ENCODE measurements at places on chromosomes 12 and 14.
A peak's percentile ranks its signal among the peaks of the same experiment; 100 is the strongest.

GRCh38 chr12:57822392-57823130 is 4.0 kb upstream of the AVIL start:
- DNase-seq: no peak
- peaks cover 84% of the 10 kb centered on the region for H3K36me3 ChIP-seq
- peak overlapping the region; percentile 52 for H3K27ac ChIP-seq
- no peak overlapping the region for H3K4me3 ChIP-seq
- H3K4me1 ChIP-seq: peaks cover 25% of the 10 kb centered on the region

GRCh38 chr14:96095581-96096476 is 56.7 kb downstream of the C14orf132 start:
- H3K27me3 ChIP-seq: no peaks in the 10 kb centered on the region
- H3K36me3 ChIP-seq: no peaks in the 10 kb centered on the region
- no peak overlapping the region for H3K4me3 ChIP-seq
- no peaks in the 10 kb centered on the region for H3K4me1 ChIP-seq

DNA sequence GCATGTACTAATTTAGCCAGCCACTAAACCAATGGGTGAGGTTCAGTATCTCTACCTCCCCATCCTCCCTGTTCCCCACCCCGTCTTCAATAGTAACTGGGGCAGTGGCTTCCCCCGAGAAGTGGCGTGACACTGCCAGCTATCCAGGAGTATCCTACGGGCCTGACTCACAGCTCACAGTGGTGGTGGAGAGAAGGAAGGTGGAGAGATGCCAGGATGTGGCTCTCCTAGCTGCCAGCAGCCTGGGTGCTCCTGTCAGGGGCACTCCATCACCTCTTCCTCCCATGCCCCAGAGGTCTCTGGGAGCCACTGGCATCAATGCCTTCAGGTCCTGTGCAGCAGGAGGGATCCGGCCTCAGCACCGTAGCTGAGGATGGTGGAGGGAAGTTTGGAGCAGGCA is 49.0 kb downstream of the TSPAN11 start:
- H3K4me1 ChIP-seq: peaks cover 7% of the 10 kb centered on the region
- no peak for DNase-seq
- H3K4me3 ChIP-seq: no peak overlapping the region
- no peak overlapping the region for H3K27ac ChIP-seq
- H3K27me3 ChIP-seq: peaks cover 2% of the 10 kb centered on the region

- H3K36me3 ChIP-seq: no peaks in the 10 kb centered on the region
- no peak for DNase-seq
- no peaks in the 10 kb centered on the region for H3K4me1 ChIP-seq
- no peak overlapping the region for H3K4me3 ChIP-seq
Measured at GRCh38 chr12:4168036-4168435, 105.5 kb upstream of the CCND2 start.

GRCh38 chr14:29671034-29671433 is 256.6 kb downstream of the PRKD1 start:
- DNase-seq: no peak
- H3K4me3 ChIP-seq: no peak overlapping the region
- no peak overlapping the region for H3K27ac ChIP-seq
- H3K36me3 ChIP-seq: no peaks in the 10 kb centered on the region
- H3K4me1 ChIP-seq: no peaks in the 10 kb centered on the region

- no peaks in the 10 kb centered on the region for H3K4me1 ChIP-seq
- no peak overlapping the region for H3K4me3 ChIP-seq
- no peak overlapping the region for H3K27ac ChIP-seq
- H3K36me3 ChIP-seq: no peaks in the 10 kb centered on the region
- DNase-seq: no peak
- no peaks in the 10 kb centered on the region for H3K27me3 ChIP-seq
Measured at GRCh38 chr14:37047226-37047625, 125.2 kb downstream of the SLC25A21 start.

GRCh38 chr12:109768901-109769670 is 55.5 kb downstream of the FAM222A start:
- no peak overlapping the region for H3K4me3 ChIP-seq
- H3K27me3 ChIP-seq: no peaks in the 10 kb centered on the region
- H3K27ac ChIP-seq: no peak overlapping the region
- no peaks in the 10 kb centered on the region for H3K36me3 ChIP-seq
- peaks cover 12% of the 10 kb centered on the region for H3K4me1 ChIP-seq
- no peak for DNase-seq

DNA sequence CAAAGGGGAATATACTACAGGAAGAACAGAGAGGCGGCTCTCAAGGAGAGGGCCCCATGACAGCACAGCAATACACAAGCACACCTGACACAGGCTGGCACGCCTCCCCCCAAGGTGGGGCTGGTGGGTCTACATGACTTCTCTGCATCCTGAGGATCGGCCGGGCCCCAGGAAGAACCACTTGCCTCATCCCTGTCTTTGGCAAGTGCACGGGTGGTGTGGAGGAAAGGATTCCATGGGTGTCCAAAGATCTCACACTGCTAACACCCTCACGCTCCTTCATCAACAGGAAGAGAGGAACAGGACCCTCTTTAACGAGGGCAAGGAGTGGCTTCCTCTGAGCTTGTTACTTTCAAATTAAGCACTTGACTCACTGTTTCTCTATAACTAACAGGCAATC is 7.3 kb downstream of the VAMP1 start:
- no peaks in the 10 kb centered on the region for H3K27me3 ChIP-seq
- DNase-seq: no peak

- H3K27me3 ChIP-seq: no peaks in the 10 kb centered on the region
- H3K27ac ChIP-seq: peak overlapping the region; percentile 2
- H3K36me3 ChIP-seq: peaks cover 6% of the 10 kb centered on the region
- peaks cover 40% of the 10 kb centered on the region for H3K4me1 ChIP-seq
- no peak overlapping the region for H3K4me3 ChIP-seq
Measured at GRCh38 chr12:1791104-1791841, 29.1 kb upstream of the LRTM2 start.

DNA sequence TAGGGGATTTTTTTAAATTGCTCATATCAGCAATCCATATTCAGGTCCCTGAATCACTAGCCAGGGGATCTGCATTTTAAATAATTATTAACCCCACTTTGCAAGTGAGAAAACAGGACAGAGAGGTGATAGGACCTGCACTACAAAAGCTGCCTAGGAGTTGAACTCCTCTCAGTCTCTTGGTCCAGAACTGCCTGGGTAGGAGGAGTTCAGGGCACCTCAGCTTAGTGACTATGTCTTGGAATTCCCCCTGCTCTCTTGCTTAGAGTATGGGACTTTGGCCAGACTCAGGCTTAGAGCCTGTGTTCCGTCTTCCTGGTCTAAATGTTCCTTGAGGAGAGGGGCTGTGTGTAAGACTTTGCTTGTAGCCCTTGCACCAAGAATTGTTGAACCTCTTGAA is 68.2 kb upstream of the WSCD2 start:
- H3K4me3 ChIP-seq: no peak overlapping the region
- H3K4me1 ChIP-seq: no peaks in the 10 kb centered on the region
- H3K27ac ChIP-seq: no peak overlapping the region
- no peaks in the 10 kb centered on the region for H3K36me3 ChIP-seq

DNA sequence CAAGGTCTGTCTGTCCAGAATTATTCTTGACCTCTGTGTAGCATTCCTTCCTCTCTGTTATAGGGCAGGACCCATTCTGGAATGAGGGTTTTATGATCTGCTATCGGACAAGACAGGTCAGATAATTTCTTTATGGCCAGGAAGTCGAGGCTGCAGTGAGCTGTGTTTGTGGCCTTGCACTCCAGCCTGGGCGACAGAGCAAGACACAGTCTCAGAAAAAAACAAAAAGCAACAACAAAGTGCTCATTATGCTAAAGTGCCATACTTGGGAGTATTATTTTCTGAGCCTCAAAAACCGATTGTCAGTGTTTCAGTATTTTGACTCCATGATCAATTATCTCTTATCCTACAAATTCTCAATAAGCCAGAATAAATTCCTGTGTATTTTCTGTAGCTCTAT is 4.1 kb downstream of the CIPC start:
- no peaks in the 10 kb centered on the region for H3K27me3 ChIP-seq
- H3K4me3 ChIP-seq: no peak overlapping the region
- H3K36me3 ChIP-seq: peaks cover 4% of the 10 kb centered on the region
- peak overlapping the region; percentile 99 for H3K27ac ChIP-seq
- no peak for DNase-seq

DNA sequence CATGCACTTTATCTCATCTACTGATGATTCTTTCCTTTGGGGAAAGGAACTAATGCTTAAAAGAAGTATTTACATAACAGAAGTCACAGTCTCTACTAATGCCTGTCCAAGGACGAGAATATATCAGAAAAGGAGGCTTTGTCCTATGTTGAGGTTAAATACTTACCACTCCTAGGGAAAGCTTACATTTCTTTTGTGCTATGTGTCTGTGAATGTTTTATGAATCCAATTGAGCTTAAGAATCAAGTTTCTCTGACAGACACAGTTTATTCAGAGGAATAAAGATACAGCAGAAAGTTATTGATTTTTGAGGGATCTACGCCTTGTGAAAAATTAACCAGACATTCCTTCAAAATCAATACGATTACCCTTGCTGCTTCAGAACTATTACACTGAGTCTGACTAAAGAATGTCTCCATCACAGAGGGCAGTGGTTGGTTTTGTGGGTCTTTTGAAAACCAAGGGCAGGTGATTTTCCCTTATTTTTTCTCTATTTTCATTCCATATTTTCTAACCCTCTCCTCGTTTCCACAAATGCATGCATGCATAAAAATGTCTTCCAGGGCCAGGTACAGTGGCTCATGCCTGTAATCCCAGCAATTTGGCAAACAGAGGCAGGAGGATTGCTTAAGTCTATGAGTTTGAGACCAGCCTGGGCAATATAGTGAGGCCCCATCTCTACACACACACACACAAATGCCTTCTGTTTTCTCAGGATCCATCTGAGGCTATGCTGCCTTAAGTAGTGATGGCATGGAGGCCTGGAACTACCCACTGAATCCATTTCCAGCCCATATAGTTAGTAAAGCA is 1095.1 kb downstream of the GALC start:
- H3K4me1 ChIP-seq: no peaks in the 10 kb centered on the region
- no peaks in the 10 kb centered on the region for H3K27me3 ChIP-seq
- no peaks in the 10 kb centered on the region for H3K36me3 ChIP-seq
- no peak overlapping the region for H3K27ac ChIP-seq
- H3K4me3 ChIP-seq: no peak overlapping the region

DNA sequence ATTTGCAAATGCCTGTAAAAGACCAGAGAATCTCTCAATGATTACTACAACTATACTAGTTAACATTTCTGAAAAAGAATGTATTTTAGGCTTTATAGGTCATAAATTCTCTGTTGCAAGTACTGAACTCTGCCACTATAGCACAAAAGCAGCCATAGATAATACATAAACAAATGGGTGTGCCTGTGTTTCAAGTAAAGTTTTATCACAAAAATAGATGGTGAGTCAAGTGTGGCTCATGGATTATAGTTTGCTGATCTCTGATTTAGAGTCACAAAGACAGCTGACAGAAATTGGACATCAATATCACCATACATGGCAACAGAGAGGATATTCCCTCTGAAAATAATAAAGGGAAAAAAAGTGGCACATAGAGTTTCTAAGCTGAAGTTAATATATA is 68.1 kb downstream of the FSCB start:
- no peaks in the 10 kb centered on the region for H3K4me1 ChIP-seq
- H3K27ac ChIP-seq: no peak overlapping the region
- no peaks in the 10 kb centered on the region for H3K27me3 ChIP-seq
- H3K36me3 ChIP-seq: no peaks in the 10 kb centered on the region
- no peak overlapping the region for H3K4me3 ChIP-seq

DNA sequence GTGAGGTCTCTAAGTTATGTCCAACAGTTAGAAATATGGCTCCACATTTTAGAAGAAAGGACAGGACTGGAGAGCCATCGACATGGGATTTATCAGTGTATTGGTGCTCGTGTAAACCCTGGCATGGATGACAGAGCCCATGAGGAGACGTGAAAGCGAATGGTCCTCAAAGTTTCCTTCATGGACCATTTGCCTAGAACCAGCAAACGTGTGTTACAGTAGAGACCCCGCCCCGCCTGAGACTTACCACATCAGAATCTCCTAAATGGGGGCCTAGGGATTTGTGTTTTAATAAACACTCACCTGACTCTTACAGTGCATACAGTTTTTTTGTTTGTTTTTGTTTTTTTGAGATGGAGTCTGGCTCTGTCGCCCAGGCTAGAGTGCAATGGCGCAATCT is 12.2 kb downstream of the EVL start:
- no peaks in the 10 kb centered on the region for H3K36me3 ChIP-seq
- peaks cover 6% of the 10 kb centered on the region for H3K4me1 ChIP-seq
- H3K4me3 ChIP-seq: no peak overlapping the region

- H3K27me3 ChIP-seq: no peaks in the 10 kb centered on the region
- DNase-seq: peak; percentile 74
- H3K27ac ChIP-seq: peak overlapping the region; percentile 88
- no peaks in the 10 kb centered on the region for H3K36me3 ChIP-seq
- H3K4me1 ChIP-seq: peaks cover 31% of the 10 kb centered on the region
Measured at GRCh38 chr12:30691122-30691879, 4.4 kb downstream of the IPO8 start.

GRCh38 chr12:48690990-48691389 is 9.0 kb upstream of the KANSL2 start:
- H3K36me3 ChIP-seq: peaks cover 3% of the 10 kb centered on the region
- no peak overlapping the region for H3K4me3 ChIP-seq
- H3K27ac ChIP-seq: no peak overlapping the region
- H3K4me1 ChIP-seq: peaks cover 42% of the 10 kb centered on the region
- no peaks in the 10 kb centered on the region for H3K27me3 ChIP-seq

DNA sequence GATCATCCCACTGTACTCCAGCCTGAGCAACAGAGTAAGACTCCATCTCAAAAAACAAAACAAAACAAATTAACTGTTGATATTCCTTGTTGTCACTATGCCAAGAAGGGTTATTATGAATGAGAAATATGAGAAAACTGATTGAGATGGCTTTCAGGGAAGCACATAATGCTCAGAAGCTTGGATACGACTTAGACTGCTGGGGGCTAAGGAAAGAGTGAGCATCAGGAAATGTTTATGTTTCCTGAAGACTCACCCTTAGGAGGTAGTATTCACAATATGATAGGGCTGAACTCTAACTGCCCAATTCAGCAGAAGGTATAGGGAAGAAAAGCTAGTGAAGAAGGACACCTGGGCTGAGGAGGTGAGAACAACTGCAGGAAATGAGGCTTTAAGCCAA is 6.3 kb downstream of the STYK1 start:
- H3K4me3 ChIP-seq: no peak overlapping the region
- H3K27me3 ChIP-seq: peaks cover 5% of the 10 kb centered on the region
- no peak for DNase-seq
- H3K4me1 ChIP-seq: no peaks in the 10 kb centered on the region
- no peak overlapping the region for H3K27ac ChIP-seq
- H3K36me3 ChIP-seq: no peaks in the 10 kb centered on the region

- no peak overlapping the region for H3K27ac ChIP-seq
- H3K27me3 ChIP-seq: no peaks in the 10 kb centered on the region
- H3K4me1 ChIP-seq: no peaks in the 10 kb centered on the region
- no peak for DNase-seq
Measured at GRCh38 chr12:127143020-127143419, 1124.0 kb upstream of the TMEM132C start.
